ENCODE measurements at places on chromosomes 1 and 21.

DNA sequence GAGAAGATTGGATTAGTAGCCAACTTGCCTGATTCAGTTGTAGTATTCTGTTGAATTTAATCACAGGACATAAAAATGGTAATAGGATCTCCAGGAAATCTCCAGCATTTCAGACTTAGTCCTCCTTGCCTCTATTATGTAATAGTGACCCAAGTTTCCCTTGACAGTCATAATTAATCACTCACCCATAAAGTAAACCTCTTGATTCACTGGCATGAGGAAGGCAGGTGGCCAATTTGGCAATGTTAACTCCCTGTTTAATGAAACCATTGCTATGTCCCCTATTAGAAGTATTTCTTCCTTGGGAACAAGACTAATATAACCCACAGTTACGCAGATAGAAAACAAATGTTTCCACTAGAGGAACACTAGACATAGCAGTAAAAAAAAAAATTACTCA is 604.8 kb upstream of the CXADR start:
- peak; percentile 4 for DNase-seq

- DNase-seq, result no peak
Observed at GRCh38 chr1:42816585-42817439, at the start of the genes ERMAP and SVBP. Gene ERMAP, plus strand, starts transcription at chr1:42817122. Its CDS starts 13,327 bp downstream, at chr1:42830449. Gene SVBP, minus strand, starts transcription at chr1:42817397. Its CDS starts 853 bp downstream, at chr1:42816544.

DNA sequence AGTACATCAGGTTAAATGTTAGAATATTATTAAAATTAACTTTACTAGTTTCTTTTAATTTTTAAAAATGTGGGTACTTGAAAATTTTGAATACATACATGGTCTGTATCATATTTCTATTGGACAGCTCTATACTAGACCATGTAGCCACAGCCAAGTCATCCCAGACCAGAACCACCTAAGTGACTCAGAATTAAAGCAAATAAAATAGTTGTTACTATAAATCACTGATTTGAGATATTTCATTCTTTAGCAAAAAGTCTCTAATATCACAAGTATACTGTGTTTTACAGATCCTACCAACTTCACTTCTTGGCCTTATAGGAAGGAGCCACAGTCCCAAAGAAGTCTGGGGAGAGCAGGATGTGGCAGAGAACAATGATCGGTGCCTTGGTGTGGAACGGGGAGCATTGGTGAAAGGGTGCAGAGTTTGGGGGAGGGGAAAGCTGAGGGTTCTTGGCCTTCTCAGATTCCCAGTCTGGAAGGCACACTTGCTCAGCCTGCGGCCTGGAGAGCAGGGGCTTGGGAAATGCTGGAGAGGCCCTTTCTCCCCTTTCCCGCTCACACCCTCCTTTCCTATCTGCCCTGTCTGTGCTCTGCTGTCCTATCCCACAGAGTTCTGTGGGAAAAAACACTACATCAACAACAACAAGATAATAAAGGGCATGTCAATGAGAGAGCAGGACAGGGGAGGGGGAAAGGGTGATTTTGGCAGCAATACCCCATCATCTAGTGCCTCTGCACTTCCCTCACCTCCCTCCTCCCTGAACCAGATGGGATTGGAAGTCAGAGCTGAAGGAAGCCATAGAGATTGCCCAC is 122.1 kb downstream of the NGF start:
- no peak for DNase-seq

DNA sequence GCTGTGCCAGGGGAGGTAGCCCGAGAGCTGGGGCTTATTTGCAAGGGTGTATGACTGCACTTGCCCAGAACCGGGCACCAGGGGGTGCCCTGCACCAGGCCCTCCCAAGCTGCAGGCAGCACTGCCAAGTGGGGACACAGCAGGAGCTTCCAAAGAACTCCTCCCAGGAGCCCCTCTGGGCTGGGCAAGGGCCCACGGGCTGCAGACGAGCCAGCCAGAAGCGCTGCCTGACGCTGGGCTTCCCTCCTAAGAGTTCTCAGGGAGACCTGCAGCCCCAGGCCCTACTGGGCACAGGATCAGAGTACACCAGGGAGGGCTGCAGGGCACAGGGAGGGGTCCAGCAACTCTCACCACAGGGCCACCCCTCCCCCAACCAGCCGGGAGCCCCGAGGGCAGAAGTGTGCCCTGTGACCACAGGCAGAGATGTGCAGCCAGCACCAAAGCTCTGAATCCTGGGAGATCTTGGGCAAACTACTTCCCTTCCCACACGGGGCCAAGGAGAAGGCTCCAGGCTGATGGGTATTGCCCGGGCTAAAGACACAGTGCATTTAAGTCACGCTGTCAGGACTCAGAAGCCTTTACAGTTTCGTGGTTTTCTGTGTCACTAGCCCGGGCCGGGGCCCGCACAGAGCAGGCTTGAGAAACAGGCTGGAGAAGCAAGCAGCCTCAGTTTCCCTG is 63.4 kb downstream of the KCNAB2 start:
- DNase-seq, result no peak

DNA sequence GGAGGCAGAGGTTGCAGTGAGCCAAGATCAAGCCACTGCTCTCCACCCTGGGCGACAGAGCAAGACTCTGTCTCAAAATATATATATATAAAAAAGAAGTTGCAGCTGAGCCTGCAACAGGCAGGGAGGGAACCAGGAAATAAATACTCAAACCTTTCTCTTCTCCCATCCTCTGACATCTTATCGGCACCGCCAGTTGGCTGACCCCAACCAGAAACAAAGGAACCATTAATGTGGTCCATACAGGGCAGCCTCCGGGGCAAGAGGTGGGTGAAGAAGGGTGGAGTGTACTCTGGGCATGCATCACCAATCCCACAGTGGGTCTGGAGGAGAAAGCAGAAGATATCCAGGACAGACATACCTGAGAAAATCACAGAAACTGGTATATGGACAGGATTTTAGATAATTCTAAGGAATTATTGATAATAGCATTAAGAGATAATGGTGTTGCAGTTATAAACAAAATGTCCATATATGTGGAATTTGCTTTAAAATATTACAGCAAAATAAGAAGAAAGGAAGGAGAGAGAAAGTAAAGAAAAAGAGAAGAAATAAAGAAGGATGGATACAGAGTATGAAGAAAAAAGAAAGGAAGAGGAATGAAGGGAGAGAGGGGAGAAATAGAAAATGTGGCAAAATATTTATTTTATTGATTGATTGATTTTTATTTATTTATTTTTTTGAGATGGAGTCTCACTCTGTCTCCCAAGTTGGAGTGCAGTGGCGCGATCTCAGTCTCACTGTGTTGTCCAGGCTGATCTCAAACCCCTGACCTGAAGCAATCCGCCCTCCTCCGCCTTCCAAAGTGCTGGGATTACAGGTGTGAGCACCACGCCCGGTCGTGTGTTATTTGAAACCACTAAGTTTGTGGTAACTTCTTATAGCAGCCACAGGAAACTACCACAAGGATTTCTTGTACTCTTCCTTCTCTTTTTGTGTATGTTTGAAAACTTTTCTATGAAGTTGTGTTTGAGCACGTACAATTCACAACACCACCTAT is 4.1 kb upstream of the PTAFR start:
- no peak for DNase-seq

Measured in non-pigmented ciliary epithelial cell (primary cell).